ENCODE measurements at places on chromosomes 5 and 9. TPM values are rescaled to one million over a fixed set of nuclear protein-coding genes. Genes with fewer than 3 reads are reported as not detected.

The ADAM19 gene
- total RNA-seq: 17.4 TPM

GRCh38 chr5:10222326-10222725, 27.4 kb downstream of the ATPSCKMT start:
- no peak for DNase-seq

GRCh38 chr9:113602126-113603047, 138.9 kb downstream of the RGS3 start:
- peak; percentile 75 for DNase-seq

DNA sequence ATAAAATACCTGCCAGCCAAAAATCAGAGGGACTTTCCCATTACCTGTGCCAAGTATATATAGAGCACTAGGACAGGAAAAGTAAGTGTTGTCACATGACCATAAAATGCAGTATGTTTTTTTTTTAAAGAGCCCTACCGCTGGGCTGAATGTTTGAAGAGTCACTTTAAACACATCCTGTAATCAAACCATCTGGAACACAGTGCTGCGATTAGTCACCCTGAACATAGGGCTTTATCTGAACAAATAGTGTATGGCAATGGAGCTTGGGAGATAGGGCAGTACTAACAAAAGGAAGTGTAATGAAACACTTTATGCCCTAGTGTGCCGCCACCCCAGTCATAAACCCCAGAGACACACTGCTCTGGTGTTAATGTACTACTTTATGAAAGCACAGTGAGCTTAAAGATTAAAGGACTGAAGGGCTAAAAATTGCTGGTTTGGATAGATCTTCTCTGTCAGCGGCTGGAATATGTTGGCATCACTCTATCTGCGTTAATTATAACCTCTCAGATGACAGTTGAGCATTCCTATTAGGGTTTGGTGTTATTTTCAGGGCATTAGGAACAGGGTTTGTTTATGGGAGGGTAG, 90.4 kb downstream of the ZNF608 start:
- DNase-seq: no peak

GRCh38 chr9:90909225-90909624, 107.6 kb downstream of the SYK start:
- DNase-seq: peak; percentile 18

The CER1 gene
- total RNA-seq: not detected

DNA sequence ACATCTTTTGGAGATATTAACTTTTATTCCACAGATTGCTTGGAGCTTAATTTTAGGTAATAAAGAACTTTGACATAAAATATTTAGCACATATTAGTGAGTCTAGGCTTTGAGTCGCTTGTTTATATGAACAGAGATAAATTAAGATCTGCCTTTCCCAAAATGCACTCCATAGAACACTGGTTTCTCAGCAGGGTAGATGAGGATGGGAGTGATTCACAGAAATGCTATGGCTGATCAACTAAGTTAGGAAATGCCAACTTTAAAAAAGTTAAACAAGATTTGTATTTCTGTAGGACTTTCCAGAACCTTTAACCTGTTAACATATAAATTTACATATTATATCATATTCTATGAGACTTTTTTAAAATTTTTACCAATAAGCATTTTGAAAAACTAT, 65.2 kb downstream of the STARD4 start:
- DNase-seq: no peak

- no peak for DNase-seq
Measured at GRCh38 chr5:150734579-150735384, 24.0 kb downstream of the DCTN4 start.

DNA sequence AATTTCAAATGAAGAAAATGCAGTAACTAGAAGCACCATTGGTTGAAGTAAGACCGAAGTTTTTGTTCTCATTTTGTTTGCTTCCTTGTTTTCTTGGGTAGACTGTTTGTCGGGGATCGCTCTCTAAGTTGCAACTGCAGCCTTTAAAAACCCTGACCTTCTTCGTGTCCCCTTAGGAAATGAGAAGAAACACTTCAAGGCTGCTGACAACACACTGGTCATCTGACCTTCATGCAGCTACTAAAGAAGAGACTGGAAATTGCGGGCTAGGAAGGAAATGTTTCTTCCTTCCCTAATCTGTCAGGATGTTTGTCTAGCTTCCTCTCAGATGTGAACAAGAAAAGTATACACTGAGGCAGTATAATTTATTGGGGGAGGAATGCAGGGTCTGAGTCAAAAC, 50.7 kb upstream of the CHSY3 start:
- no peak for DNase-seq

The OLFML2A gene
- 13.1 TPM for total RNA-seq

GRCh38 chr9:121947775-121948174, 145.3 kb downstream of the TTLL11 start:
- no peak for DNase-seq

GRCh38 chr5:131640043-131640856, 5.2 kb upstream of the RAPGEF6 start:
- DNase-seq: no peak

DNA sequence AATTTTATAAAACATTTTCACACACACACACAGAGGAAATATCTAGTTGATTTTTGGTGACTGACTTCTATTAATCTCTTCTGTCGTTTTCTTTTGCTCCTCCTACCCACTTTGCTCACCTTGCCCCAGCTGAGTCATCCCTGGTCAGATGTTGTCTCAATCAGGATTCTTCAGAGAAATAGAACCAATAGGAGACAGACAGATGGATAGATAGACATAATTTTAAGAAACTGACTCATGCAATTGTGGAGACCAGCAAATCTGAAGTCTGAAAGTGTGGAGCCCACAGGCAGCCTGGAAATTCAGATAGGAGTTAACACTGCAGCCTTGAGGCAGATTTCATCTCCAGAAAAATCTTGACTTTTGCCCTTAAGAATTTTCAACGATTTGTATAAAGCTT, 37.0 kb upstream of the PIK3R1 start:
- DNase-seq: no peak

DNA sequence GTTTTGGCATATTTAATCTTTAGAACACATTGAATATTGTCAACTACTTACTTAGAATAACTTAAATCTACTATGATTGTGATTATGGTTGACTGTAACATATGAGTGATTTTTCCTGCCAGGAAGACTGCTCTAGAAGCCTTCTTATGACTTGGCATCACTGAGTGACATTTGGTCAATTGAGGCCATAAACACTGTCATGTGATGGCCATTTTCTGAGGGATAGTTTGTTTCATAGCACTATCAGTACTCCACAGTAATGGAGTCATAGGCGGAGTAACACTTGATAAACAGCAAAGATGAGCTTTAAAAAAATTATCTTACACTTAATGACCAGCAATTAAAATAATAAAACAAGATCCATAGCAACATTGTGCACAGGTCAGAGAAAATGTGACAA, 31.0 kb downstream of the C9orf40 start:
- DNase-seq: no peak

DNA sequence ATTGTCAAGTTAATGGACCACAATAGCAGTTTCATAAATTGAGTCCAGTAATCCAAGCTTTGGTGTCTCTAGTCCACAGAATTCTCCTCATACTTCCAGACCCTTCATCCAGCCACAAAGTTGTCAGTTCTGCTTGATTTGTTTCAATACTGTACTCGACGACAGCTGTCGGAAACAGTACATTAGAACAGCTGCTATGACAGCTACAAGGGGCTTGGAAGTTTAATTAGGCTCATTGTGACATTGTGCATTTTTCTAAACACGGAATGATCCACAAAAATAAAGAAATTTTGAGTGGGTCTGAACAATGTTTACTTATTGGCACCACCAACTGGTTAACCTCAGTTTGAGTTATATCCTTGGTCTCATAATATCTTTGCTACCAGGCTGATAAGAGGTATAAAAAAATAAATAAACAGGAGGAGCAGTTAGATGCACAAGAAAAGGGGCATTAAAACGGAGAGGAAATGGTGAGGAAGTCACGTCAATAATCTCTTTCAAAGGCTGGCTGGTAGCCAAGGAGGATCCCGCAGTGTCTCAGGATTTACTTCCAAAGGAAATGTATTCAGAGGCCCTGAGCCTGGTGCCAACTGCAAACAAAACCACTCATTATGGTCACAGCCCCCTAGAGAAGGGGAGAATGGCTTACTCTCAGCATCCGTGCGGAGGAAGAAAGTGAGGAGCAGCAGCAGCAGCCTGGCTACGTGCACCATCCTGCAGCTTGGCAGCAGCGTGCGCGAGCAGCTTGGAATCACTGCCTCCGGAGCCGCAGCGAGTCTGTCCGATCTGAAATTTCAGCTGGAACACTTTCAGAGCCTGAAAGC, 933.8 kb upstream of the DMAC1 start:
- no peak for DNase-seq

The CDO1 gene
- 3.5 TPM for total RNA-seq

GRCh38 chr5:169712428-169712827, 75.4 kb downstream of the DOCK2 start:
- DNase-seq: no peak

The DNM1 gene
- 31.4 TPM for total RNA-seq

DNA sequence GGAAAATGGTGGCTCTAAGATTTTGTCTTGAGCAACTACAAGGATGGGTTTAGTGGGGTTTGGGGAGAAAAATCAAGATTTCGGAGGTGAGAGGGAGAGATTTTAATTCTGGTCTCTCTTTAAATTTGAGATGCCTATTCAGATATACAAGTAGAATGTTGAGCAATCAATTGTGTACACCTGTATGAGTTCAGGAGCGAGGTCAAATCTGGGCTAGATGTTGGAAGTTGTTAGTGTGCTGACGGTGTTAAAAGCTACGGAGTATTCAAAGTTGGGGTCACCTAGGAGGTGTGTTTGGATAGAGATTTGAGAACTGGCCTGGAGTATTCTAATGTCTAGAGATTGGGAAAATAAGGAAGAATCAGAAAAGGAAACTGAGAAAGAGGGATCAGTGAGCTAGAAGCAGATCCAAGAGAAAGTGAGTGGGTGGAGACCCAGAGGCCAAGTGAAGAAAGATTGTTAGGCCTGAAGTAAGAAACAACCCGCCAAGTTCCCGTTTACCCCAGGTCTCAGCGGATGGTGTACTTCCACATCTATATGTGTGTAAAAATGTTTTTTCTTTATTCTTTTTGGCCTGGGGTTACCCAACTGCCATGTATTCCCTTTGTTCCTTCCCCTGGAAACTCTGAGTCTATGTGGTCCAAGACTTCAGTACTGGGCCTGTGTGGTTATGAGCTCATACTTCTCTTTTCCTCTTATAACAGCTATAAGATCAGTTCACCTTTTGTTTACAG, 11.9 kb upstream of the ARHGAP26 start:
- no peak for DNase-seq

DNA sequence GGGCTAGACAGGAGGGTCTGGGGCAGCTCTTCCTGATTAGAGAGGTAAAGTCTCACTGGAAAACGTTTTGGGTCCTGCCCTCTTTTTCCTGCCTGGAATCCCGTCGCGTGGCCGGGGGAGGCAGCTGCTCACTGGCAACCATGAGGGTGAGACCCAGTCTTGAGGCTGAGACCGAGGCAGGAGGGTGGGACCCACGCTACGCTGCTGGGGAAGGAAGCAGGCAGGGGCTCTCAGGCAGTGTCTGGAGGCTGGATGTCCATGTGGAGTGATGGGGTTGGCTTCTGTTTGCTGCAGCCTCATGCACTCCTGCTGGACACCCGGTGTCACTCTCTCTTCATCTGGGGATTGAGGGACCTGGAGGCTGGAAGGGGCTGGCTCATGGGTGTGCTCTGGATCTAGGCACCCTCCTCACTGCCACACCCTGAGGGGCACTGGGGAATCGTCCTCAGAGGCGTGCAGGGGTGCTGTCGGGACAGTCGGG, 11.3 kb upstream of the SLC2A6 start:
- DNase-seq: no peak

The CD274 gene
- total RNA-seq: 5.4 TPM

DNA sequence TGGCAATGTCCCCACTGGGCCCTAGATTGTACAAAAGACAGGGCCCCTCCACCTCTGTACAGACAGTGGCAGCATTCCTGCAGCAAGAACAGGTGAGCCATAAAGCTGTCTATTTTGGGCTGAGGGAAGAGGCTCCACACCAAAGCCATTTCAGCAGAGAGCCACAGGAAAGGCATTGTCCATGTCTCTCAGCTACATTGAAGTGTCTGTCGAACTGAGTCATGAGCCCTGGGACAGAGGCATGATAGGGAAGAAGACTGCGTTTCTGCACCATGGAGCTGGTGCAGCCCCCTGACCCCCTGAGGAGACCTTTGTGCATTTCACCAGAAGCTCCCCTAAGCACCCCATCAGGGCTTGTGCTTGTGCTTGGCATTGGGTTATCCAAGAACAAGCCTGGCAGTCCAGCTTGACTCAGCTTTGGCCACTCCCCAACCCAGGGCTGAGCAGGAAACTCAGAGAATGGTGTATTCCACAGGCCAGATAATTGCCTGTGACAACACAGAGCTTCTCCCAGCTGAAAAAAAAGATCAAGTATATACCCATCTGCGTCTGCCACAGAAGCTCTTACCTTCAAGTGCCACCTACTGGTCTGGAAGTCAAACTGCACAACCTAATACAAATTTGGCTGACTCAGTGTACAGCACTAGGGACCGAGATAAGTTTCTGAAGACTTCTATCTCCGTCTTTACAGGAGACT, 5.9 kb upstream of the FRMD3 start:
- DNase-seq: peak; percentile 48

The LCN1 gene
- not detected for total RNA-seq

The PTGDS gene
- 111 TPM for total RNA-seq

The POLR3G gene
- total RNA-seq: 2.1 TPM

DNA sequence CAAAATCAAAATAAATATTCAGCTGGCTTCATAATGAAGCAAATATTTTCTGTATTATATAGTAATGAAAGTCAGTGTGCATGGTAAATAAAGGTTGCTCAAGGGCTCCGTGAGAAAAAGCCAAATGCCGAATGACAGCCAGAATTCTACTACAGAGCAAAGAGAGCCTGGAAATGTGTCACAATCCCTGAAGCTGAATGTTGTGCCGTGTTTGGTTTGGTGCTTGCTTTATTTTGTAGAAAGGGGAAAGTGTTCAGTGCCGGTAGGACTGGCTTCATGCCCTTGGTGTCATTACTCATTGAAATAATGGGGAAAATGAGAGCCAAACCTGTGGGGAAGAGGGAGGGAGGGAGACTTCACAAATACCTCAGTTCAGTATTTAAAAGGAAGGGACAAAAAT, 26.8 kb upstream of the ADAMTSL1 start:
- DNase-seq: no peak
